ENCODE measurements at places on chromosomes 5 and 9.
A peak's percentile ranks its signal among the peaks of the same experiment; 100 is the strongest.

DNA sequence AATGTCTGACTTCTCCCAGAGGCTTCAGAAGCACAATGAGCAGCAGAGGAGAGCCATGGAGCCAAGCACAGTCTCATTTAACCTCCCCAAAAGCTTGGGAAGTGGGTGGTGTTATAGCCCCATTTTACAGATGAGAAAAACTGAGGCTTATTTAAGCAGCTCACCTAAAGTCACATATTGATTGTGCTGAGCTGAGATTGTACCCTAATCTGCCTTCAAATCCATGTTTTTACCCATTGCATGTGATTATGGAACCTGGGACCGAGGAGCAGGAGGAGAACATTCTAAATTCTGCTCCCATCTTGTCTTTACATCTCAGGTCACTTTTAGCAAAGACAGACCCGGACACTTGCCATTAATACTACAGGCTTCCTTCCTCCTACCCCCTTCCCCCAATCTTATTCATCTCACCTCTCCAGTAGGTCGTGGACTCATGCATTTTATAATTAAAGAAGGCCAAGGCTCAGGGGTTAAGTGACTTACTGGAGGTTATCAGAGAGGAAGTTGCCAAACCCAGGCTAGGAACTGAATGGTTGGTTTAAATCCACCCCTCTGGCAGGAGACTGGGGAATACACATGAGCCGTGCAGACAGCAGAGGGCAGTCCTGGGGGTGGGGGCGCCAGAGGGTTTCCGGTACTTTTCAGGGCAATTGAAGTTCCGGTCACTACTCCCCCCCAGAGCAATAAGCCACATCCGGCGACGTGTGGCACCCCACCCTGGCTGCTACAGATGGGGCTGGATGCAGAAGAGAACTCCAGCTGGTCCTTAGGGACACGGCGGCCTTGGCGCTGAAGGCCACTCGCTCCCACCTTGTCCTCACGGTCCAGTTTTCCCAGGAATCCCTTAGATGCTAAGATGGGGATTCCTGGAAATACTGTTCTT is 51.0 kb upstream of the IL17B start:
- DNase-seq: peak; percentile 84

DNA sequence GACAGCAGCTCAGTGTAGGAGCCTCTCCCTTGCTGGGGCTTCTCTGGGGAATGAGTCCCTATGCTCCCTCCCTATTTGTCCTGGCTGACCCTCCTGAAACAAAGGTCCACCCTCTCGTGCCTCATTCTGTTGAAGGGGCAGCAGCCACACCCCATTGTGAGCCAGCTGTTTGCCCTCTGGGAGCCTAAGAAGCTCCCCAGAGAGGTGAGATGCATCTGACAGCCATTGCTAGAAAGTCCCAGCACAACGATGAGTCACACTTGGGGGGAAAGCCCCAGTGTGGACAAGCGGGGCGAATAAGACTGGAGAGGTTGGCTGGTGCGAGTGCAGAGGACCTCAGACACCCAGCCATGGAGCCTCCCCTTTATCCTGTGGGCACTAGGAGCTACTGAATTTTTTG is 101.4 kb downstream of the PPARGC1B start:
- DNase-seq: peak; percentile 57

DNA sequence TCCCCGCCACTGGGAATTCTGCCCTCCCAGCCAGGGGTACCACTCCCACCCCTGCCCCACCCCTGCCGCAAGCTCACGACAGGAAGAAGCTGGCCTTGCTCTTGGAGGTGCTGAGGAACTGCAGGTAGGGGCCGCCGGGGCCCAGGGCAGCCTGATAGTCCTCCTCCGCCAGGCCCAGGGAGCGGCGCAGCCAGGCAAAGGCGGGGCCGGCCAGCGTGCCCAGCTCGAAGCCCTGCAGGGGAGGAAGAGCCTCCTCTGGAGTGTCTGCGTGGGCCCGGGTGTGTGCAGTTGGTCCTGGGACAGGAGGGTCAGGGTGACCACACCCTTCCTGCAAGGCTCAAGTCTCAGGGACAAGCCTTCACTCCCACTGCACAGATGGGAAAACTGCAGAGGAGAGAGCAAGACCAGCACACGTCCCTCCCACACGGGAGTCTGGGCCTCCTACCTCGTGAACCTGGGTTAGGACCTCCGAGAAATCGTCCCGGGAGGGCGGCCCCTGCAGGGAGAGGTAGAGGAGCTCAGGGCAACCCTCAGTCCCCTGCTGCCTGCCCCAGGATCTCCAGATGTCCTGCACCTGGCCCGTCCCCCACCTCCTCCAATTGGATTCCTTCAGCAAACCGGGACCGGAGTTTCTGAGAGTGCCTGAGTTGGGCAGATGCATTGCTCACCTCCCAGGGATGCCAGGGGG is 2.4 kb downstream of the PIP5KL1 start:
- DNase-seq: no peak

- peak; percentile 99 for DNase-seq
These were observed 149.2 kb upstream of the KLF9 start for GRCh38 chr9:70563431-70564204.

GRCh38 chr9:78596346-78596745 is 299.4 kb downstream of the PSAT1 start:
- DNase-seq: no peak

- DNase-seq: peak; percentile 86
These were observed 63.2 kb downstream of the PRRT1B start for GRCh38 chr9:131608493-131609037.

DNA sequence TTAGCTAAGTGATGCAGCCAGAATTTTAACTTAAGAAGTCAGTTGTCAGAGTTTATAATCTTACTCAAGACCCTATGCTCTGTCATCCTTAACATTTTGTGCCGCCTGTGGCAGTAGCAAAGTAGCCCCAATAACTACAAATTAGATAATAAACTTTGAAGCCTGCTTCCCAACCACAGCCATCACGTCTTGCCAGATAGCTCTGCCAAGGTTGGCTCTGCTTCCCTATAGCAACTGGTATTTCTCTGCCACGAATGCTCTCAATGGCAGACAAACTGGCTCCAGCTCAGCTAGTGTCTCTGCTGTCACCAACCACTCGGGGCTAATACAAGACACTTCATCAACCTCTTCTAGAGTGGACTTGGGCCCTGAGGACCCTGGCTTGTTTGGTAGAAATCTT is 576.1 kb downstream of the CDH12 start:
- no peak for DNase-seq

GRCh38 chr5:10617103-10617502 is 53.2 kb downstream of the ANKRD33B start:
- DNase-seq: no peak

DNA sequence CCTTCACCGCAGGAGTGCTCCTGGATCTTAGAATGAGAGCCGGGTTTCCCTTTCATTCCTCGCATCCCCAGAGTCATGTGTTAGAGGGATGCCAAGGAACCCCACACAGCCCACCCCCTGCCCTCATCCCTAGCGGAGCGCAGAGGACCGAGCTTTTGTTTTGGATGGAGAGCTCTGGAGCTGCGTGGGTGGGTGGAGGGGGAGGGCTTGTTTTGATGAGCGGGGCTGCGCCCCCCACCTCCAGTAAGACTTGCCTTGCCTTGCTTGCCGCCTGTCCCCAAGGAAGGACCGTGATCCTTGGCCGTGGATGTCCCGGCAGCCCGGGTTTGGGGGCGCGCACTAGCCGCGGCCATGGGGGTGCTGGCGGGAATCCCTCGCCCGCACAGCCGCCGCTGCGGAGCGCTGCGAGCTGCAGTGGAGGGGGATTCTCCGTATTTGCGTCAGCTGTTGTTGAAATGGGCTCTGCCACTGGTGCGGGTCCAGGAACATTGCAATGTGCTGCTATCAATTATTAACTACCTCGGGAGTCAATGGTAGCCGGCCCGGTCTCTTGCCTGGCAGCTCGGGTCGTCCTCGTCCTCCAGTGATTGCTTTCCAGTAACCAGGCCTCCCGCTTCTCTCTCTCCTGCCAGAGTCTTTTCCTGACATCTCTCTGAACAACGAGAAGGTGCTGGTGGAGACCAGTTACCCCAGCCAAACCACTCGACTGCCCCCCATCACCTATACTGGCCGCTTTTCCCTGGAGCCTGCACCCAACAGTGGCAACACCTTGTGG is 1.0 kb downstream of the EGR1 start:
- DNase-seq: no peak

Measured in mesenchymal stem cell (in vitro differentiated cells and primary cell).